ENCODE measurements at places on chromosomes 4 and X.
A peak's percentile ranks its signal among the peaks of the same experiment; 100 is the strongest.

- peaks cover 4% of the 10 kb centered on the region for H3K27me3 ChIP-seq
- H3K4me1 ChIP-seq, result no peaks in the 10 kb centered on the region
- no peaks in the 10 kb centered on the region for H3K36me3 ChIP-seq
- no peak overlapping the region for H3K27ac ChIP-seq
- no peak overlapping the region for H3K4me3 ChIP-seq
Measured at GRCh38 chr4:139275281-139275735, 4.7 kb downstream of the MGARP start.

DNA sequence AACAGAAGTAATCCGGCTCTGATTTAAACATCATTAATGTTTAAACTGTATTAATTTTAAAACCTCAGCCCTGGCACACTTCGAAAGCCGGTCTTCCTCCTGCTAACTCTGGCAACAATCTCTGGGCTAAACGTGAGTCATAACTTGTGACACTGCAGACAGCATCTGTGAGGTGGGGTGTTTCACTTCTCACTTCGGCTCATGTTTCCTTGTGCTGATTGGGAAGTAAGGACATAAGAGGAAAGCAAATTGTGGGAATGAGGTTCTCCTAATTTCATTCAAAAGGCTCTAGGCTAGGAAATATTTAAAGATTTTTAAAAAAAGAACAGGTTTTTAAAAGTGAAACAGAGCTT lies 139.9 kb upstream of the USP9X start:
- DNase-seq, result no peak
- H3K27me3 ChIP-seq, result peaks cover 13% of the 10 kb centered on the region
- H3K36me3 ChIP-seq, result no peaks in the 10 kb centered on the region
- peak overlapping the region; percentile 42 for H3K27ac ChIP-seq
- no peak overlapping the region for H3K4me3 ChIP-seq

DNA sequence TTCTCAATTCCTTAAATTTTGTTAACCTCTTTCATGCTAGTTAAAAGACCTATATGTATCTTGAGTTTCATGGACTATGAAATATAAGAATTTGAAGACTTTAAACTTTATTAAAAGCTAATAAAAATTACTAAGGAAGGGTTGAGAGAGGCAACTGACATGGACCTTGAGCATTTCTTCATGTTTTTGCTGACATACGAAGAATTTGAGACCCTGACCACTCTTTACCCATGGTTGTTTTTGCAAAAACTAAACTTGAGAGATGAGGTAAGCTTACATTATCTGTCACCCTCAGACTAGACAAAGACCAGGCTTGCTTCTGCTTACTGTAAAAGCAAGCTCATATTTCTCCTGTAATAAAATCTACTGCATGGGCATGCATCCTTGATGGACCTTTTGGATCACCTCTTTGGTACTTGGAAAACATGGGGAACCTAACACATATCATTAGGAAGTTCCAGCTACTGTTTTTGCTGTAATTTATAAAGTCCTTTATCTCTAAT lies 338.2 kb upstream of the PABPC4L start:
- H3K36me3 ChIP-seq, result no peaks in the 10 kb centered on the region
- no peaks in the 10 kb centered on the region for H3K27me3 ChIP-seq
- DNase-seq, result no peak
- no peak overlapping the region for H3K27ac ChIP-seq
- no peaks in the 10 kb centered on the region for H3K4me1 ChIP-seq

- H3K27ac ChIP-seq, result no peak overlapping the region
- DNase-seq, result no peak
- peaks cover 9% of the 10 kb centered on the region for H3K27me3 ChIP-seq
- no peaks in the 10 kb centered on the region for H3K36me3 ChIP-seq
Measured at GRCh38 chrX:139850968-139851367, 81.9 kb downstream of the ATP11C start.

GRCh38 chrX:43682726-43683125 lies 26.6 kb downstream of the MAOA start:
- no peak overlapping the region for H3K4me3 ChIP-seq
- H3K4me1 ChIP-seq, result no peaks in the 10 kb centered on the region
- H3K27ac ChIP-seq, result no peak overlapping the region

GRCh38 chrX:64662876-64663275 lies 267.6 kb upstream of the MTMR8 start:
- no peaks in the 10 kb centered on the region for H3K36me3 ChIP-seq
- H3K27me3 ChIP-seq, result peaks cover 24% of the 10 kb centered on the region
- no peak overlapping the region for H3K4me3 ChIP-seq
- H3K27ac ChIP-seq, result no peak overlapping the region
- no peak for DNase-seq

- H3K27ac ChIP-seq, result no peak overlapping the region
- no peaks in the 10 kb centered on the region for H3K27me3 ChIP-seq
- no peak for DNase-seq
- H3K36me3 ChIP-seq, result no peaks in the 10 kb centered on the region
- H3K4me1 ChIP-seq, result no peaks in the 10 kb centered on the region
- H3K4me3 ChIP-seq, result no peak overlapping the region
Measured at GRCh38 chr4:127410201-127410600, 222.6 kb upstream of the INTU start.

- no peaks in the 10 kb centered on the region for H3K36me3 ChIP-seq
- H3K27ac ChIP-seq, result no peak overlapping the region
- no peaks in the 10 kb centered on the region for H3K27me3 ChIP-seq
- DNase-seq, result no peak
- no peaks in the 10 kb centered on the region for H3K4me1 ChIP-seq
- no peak overlapping the region for H3K4me3 ChIP-seq
Measured at GRCh38 chrX:127943571-127943970, 108.6 kb downstream of the ACTRT1 start.

GRCh38 chr4:78644063-78644691 lies 92.6 kb downstream of the ANXA3 start:
- no peaks in the 10 kb centered on the region for H3K36me3 ChIP-seq
- no peak for DNase-seq
- peaks cover 7% of the 10 kb centered on the region for H3K4me1 ChIP-seq
- peak overlapping the region; percentile 88 for H3K27ac ChIP-seq

DNA sequence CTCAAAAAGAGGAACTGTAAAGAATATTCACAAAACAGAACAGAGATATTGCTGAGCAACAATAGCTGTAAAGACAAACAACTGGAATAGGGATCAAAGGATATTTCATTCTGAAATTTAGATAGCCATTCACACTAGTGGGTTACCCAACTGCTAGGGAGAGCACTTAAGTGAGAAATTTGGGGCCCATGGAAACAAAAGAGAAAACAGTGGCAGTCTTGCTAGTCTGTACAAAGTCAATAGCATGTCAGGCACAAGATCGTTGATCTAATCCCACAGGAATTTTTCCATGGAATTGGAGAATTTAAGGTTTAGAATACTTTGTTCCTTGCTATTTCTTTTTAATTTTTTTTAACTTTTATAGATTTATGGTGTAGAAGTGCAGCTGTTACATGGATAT lies 467.0 kb downstream of the PCDH18 start:
- H3K4me1 ChIP-seq, result no peaks in the 10 kb centered on the region
- H3K27me3 ChIP-seq, result no peaks in the 10 kb centered on the region
- no peaks in the 10 kb centered on the region for H3K36me3 ChIP-seq
- no peak overlapping the region for H3K27ac ChIP-seq
- H3K4me3 ChIP-seq, result no peak overlapping the region

DNA sequence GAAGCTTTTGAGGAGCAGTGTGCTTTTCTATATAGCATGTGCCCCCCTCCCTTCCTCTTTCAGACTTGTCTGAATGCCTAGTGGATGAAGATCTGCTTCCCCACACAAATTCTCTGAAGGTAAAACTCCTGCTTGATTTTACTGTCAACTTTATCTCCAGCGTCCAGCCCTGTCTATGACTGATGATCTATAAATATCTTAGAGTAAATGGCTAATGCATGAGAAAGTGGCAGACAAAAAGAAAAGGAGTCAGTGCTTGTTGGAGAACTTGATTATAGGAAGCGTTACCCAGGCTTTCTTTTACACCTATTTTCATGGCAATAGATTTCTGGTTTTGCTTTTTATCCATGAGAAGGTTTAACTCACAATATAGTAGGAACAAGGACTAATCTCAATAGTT lies 168.3 kb upstream of the HS3ST1 start:
- no peak for DNase-seq
- H3K27me3 ChIP-seq, result no peaks in the 10 kb centered on the region
- H3K4me3 ChIP-seq, result no peak overlapping the region
- no peaks in the 10 kb centered on the region for H3K36me3 ChIP-seq
- H3K27ac ChIP-seq, result no peak overlapping the region

- H3K36me3 ChIP-seq, result no peaks in the 10 kb centered on the region
- H3K4me1 ChIP-seq, result no peaks in the 10 kb centered on the region
- no peak overlapping the region for H3K27ac ChIP-seq
- no peak overlapping the region for H3K4me3 ChIP-seq
- DNase-seq, result no peak
- H3K27me3 ChIP-seq, result peaks cover 30% of the 10 kb centered on the region
Measured at GRCh38 chrX:93422693-93423092, 250.7 kb downstream of the NAP1L3 start.

DNA sequence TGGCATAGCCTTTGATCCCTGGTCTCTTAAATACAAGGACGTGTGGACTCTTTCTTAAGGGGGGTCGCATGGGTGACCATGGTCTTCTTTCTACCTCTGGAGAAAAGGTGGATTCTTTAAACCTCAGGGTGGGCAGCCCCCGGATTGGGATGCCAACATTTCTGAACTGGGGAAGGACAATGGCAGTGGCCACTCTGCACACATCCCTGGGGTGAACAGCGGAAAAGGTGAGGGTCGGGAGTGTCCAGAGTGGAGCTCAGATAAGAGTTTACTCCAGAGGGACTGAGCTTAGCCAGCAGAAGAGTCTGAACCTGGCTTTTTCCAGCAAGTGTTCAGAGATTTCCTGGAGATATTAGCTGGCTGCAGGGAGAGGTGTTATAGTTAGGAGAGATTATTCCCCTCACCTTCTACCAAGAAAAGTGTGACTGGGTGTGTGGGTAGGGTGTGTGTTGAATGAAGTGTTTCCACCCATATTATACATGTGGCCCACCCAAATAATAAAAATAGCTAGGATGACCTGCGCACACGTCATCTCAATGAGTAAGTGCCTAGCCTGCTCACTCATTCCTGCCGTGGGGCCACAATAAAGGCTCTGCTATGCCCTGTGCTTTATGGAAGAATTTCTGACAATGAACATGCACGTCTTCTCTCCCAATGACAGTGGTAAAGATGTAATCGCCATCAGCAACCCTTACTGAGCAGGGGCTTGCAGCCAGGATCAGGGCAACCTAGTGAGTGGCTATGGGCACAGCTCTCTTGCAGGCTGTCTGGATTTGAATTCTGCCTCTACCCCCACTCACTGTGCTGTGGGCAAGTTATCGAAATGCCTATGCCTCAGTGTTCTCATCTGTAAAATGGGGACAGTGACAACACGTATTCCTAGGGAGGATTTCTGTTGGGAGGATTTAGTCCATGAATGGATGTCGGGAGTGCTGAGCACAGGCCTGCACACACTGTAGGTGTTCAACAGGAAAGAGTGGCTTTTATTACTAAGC lies 76.6 kb downstream of the SLC2A9 start:
- DNase-seq, result no peak
- no peaks in the 10 kb centered on the region for H3K36me3 ChIP-seq
- H3K4me1 ChIP-seq, result no peaks in the 10 kb centered on the region

DNA sequence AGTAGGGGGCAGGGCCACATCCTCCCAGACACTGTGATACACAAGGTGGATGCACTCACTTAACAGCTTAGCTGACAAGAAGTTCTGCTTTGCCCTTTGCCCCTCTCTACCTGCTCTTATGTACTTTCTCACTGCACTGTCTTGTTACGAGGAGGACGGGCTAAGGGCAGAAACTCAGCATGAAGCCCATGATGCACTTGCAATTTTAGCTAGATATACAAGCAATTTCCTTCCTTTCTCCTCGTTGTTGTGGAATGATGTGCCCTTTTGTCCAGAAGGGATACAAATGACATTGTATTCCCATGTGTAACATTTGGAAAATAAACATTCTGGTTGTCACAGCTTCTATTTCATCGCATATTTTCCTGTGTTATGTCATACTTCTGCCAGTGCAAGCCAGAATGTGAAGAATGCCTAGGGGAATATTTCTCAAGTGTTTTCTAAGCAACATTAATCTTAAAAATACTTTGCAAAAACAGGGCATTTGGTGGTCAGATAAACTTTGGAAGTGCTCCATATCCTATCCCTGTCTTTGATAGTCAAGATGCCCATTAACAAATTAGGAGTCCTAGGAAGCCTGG lies 47.2 kb downstream of the MAOA start:
- no peaks in the 10 kb centered on the region for H3K27me3 ChIP-seq
- no peak overlapping the region for H3K4me3 ChIP-seq
- H3K36me3 ChIP-seq, result no peaks in the 10 kb centered on the region
- H3K4me1 ChIP-seq, result no peaks in the 10 kb centered on the region
- peak overlapping the region; percentile 81 for H3K27ac ChIP-seq

DNA sequence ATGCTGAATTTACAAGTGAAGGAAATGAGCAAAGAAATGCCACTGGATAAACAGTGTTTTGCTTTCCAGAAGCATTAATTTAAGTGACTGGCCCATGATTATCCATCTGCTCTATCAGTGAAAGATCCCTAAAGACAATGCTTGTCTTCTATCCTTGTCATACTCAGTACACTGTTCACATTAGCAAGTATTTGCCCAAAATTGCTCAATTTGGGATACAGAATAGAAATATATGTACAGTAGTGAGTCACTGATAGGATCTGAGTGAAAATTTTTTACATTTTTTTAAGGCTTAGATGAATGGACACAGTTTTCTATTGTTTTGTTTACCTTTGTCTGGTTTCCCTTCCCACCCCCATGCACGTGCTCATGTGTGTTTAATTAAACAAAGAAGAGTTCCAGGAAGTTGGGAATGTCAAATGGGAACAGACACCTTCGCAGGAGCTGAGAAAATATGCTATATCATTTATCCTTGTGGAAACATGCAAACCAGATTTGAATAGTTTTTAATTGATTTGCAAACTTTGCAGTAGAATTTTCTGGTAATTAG lies 656.3 kb downstream of the RPA4 start:
- no peak overlapping the region for H3K4me3 ChIP-seq
- H3K36me3 ChIP-seq, result no peaks in the 10 kb centered on the region
- H3K4me1 ChIP-seq, result no peaks in the 10 kb centered on the region
- no peak overlapping the region for H3K27ac ChIP-seq
- DNase-seq, result no peak
- H3K27me3 ChIP-seq, result no peaks in the 10 kb centered on the region

GRCh38 chr4:57132743-57133137 lies 22.6 kb upstream of the IGFBP7 start:
- no peaks in the 10 kb centered on the region for H3K27me3 ChIP-seq
- H3K36me3 ChIP-seq, result no peaks in the 10 kb centered on the region
- H3K4me1 ChIP-seq, result no peaks in the 10 kb centered on the region
- no peak for DNase-seq
